Stimulated activated CD4-positive, alpha-beta T cell treated with anti-CD3 and anti-CD28 coated beads, TNF-alpha, amount 100 ng/mL, for 1 hour (primary cell): ENCODE measurements at places on chromosomes 7 and 10.

DNA sequence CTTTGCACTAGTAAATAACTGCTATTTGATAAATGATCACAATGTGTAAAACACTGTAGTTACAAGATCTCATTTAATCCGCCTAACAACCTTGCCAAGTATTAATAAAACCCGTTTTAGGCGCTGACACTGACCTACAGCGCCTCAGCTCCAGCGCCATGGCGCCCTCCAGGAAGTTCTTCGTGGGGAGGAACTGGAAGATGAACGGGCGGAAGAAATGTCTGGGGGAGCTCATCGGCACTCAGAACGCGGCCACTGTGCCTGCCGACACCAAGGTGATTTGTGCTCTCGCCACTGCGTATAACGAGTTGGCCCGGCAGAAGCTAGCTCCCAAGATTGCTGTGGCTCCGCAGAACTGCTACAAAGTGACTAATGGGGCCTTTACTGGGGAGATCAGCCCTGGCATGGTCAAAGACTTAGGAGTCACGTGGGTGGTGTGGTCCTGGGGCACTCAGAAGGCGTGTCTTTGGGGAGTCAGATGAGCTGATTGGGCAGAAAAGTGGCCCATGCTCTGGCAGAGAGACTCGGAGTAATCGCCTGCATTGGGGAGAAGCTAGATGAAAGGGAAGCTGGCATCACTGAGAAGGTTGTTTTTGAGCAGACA is 1.1 kb upstream of the TNPO3 start:
- DNase-seq = no peak

- DNase-seq = no peak
These were observed 1204.9 kb downstream of the CNTNAP2 start for GRCh38 chr7:147321504-147321903.

- DNase-seq = peak; percentile 23
These were observed 37.0 kb upstream of the IL15RA start for GRCh38 chr10:6014241-6014761.

DNA sequence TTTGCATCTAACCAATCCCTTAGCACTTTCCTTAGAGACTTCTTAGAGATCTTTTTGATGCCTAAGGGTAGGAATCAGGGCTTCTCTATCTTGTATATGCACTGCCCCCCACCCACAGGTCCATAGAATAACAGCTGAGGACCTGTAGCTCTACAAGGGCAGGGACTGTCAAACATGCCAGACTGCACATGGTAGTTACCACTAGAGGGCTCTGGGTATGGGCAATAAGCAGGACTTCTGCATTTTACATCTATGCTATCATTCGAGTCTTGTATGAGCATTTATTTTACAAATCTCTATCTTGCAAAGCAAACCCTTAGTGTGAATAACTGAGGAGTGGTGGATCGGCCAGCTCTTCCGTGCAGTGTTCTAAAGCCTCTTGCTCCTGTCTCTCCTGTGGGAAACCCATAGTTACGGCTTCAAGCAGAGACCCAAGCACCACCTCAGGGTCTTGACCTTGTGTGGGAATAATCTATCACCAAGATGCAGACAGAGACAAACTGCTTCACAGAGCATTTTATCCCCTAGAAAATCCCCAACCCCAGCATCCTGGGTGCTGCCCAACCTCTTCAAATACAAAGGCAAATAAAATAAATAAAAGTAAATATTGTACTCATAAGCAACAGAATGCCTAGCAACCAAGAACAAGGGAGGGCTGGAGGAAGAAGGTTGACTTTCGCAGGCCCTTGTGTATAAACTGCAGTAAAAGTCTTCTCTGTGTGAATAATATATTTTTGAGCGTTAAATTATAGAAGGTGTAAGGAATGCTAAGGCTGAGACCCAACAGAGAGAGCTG is 219.3 kb downstream of the WDR11 start:
- no peak for DNase-seq

DNA sequence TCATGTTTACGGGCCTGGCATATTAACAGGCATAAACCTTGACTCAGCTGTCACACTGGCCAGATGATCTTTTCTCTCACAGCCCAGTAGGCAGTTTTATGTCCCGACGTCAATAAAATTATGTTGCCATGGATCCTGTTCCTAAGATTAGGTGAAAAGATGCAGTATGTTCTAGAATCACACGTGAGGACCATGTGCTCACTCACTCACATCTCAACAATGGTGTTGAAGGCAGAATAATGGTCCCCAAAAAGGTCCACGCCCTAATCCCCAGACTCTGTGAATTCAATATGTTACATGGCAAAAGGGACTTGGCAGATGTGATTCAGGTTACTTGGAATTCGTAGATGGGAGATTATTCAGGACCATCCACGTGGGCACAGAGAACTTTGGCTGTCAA is 3.5 kb downstream of the DOCK1 start:
- no peak for DNase-seq
